CD4-positive, alpha-beta T cell treated with Interferon alpha-2 for 1 hour (primary cell): ENCODE measurements at places on chromosomes 1 and 21.

GRCh38 chr1:101302831-101303511, 66.2 kb downstream of the S1PR1 start:
- DNase-seq, result no peak

DNA sequence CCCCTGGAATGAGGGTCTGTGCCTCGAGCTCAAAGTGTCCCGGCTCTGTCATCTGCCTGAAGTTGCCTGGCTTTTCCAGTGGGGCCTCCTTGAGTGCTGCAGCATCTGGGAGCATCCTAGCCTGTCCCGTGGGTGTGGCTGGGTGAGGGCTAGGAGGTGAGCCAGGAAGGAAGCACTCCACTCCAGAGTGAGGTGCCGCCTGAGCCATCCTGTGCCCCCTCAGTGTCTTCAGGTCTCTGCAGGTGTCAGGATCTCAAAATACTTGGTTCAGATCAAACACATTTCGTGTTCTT, 11.5 kb downstream of the IBA57 start:
- DNase-seq, result no peak

GRCh38 chr1:31976401-31976800, 37.3 kb upstream of the KHDRBS1 start:
- DNase-seq, result no peak

- no peak for DNase-seq
Observed at GRCh38 chr1:225870911-225871310, 11.3 kb downstream of the TMEM63A start.

GRCh38 chr1:183693521-183693920, 40.4 kb upstream of the APOBEC4 start:
- no peak for DNase-seq

GRCh38 chr1:24898909-24899439, 31.1 kb downstream of the RUNX3 start:
- DNase-seq, result no peak

DNA sequence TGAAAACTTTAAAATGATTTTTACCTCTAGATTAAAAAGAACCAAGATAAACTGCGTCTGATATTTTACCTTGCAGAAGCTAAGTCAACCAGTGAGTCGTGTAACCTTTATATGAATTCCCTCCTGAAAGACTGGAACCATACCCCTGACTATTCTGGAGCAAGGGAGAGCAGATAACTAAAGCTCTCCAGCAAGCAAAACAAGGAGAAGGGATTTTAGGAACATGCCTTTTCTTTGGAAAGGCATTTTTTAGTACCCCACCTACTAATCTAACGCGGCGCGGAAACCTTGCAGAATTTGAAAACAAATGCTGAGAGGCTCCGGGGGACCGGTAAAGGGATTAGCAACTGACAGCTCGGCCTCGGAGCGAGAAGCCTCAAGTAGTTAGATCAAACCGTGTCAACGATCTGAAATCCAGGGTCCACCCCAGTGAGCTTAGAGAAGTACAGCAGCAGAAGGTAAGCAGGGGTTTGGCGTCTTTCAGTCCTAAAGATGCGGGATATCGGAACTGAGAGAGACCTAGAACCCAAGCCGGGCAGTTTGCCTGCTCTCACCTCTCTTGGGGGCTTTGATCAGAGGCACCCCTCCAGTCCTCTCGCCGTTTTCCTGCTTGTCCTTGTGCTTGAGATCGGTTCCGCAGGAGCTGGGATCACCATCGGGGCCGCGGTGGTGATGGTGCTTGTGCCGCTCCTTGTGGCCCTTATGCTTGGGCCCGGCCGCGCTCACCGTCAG, 954 bp downstream of the RSBN1 start:
- DNase-seq, result peak; percentile 9

DNA sequence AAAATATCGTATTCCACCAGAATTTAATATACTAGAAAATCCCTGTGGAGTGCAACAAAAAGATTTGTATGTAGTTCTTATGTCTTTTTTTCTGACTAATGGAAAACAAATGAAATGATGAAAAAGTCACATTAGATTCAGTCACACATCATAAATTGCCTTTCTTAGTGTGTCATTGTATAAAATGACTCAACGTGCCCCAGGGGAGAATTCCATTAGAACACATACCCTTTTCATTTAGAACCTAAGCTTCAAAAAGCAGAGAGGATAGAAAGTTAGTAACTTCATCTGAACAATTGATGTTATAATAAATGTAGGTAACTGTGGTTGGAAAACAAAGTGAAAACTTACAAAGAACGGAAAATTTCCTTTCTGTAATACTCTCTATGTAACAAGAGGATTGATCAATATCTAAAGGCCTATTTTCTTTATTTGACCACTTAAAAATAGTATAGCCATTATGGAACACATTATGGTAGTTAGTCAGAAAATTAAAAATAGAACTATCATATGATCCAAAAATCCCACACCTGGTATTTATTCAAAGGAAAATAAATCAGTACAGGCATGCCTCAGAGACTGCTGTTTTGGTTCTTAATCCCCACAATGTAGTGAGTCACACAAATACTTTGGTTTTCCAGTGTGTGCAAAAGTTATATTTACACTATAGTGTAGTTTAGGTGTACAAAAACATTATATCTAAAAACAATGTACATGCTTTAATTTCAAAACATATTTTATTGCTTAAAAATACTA, 1016.1 kb downstream of the KCNT2 start:
- DNase-seq, result no peak

GRCh38 chr1:235739631-235740030, 90.0 kb upstream of the GNG4 start:
- no peak for DNase-seq

- peak; percentile 5 for DNase-seq
Observed at GRCh38 chr1:87902830-87903229, 574.1 kb downstream of the LMO4 start.

DNA sequence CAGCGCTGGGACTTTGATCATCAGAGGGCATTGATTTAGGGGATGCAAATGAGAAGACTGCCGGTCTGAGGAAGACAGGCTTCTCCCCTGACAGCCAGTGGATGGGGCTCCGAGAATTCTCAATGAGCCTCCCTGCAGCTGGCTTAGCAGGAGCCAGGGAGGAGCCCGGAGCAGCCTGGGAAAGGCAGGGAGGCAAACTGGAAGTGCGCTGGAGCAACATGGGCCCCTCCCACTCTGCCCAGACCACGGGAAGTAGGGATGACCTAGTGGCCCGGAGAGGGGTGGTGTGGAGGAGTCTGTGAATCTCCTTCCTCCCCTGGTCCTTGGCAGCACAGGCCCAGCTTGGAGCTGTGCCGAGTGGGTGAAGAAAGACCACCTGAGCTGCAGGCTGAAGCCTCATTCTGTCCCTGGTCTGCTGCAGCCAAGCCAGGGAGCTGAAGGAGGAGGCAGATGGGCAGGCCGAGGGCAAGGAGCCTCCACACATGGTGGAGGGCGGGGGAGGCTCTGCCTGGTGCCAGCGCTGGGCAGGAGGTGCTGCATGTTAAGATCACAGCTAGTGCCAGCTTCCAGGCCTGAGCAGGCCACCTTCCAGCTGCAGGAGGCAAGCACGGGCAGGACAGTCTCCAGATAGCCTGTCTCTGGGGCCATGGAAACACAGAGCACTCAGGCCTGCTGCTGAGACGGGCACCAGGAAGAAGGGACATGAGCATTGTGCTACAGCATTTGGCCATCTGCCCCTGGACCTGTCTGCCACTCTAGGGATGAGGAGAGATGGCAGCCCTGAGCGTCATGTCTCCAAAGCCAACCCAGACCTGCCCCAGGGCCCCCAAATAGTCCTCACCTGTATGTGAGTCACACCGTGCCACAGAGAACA, 12.2 kb upstream of the CLSTN1 start:
- no peak for DNase-seq
